ENCODE measurements at places on chromosomes 13 and 19. TPM values are rescaled to one million over a fixed set of nuclear protein-coding genes. Genes with fewer than 3 reads are reported as not detected.

DNA sequence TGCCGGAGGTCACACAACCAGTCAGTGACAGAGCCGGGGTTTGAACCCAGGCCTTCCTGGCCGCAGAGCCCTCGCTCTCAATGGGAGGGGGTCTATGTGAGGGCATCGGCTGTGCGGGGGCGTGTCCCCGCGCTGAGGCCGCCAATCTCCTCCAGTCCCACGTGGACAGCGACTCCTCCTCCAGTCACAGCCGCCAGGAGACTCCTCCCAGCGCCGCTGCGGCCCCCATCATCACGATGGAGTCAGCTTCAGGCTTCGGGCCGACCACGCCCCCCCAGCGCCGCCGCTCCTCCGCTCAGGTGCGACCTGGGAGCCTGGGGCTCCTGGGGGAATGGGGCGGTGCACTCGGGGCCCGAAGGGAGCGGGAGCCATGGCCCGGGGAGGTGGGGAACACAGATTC lies 6.0 kb downstream of the SPRED3 start:
- DNase-seq, result no peak

- no peak for DNase-seq
Measured at GRCh38 chr13:113763254-113763653, 4.2 kb downstream of the TMEM255B start.

DNA sequence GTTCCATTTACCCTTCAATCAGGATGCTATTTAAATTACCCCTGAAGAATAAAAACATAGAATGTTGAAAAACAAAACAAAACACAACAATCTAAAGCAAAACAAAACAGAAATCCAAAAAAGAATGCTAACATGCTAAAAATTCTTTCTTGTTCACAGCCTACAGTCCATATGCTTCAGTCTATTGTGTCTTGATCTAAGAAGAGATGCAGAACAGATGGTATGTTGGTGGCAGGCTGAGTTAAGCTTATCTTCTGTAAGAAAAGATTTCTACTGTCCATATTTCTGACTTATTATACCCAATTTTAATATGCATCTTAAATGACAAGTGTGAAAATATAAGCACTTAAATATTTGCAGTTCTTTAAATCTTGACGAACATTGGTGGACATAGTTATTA lies 356.1 kb upstream of the SLITRK1 start:
- no peak for DNase-seq

Gene MCOLN1
- 24.8 TPM for total RNA-seq

Gene TRPC4
- 4.0 TPM for total RNA-seq

Gene APOC4
- total RNA-seq, result not detected

Gene ZNF493
- total RNA-seq, result 32.5 TPM

Data from prostate gland (tissue), 2 donors.